ENCODE measurements at places on chromosomes 4 and X. TPM values are rescaled to one million over a fixed set of nuclear protein-coding genes. Genes with fewer than 3 reads are reported as not detected.
A peak's percentile ranks its signal among the peaks of the same experiment; 100 is the strongest.

GRCh38 chrX:110383414-110383813, 24.8 kb downstream of the RTL9 start:
- H3K27me3 ChIP-seq: no peaks in the 10 kb centered on the region
- H3K4me3 ChIP-seq: no peak overlapping the region
- no peaks in the 10 kb centered on the region for H3K36me3 ChIP-seq

GRCh38 chrX:115712484-115712883, 151.5 kb downstream of the PLS3 start:
- H3K36me3 ChIP-seq: no peaks in the 10 kb centered on the region
- H3K4me3 ChIP-seq: no peak overlapping the region
- DNase-seq: no peak
- H3K27me3 ChIP-seq: no peaks in the 10 kb centered on the region
- H3K4me1 ChIP-seq: no peaks in the 10 kb centered on the region

DNA sequence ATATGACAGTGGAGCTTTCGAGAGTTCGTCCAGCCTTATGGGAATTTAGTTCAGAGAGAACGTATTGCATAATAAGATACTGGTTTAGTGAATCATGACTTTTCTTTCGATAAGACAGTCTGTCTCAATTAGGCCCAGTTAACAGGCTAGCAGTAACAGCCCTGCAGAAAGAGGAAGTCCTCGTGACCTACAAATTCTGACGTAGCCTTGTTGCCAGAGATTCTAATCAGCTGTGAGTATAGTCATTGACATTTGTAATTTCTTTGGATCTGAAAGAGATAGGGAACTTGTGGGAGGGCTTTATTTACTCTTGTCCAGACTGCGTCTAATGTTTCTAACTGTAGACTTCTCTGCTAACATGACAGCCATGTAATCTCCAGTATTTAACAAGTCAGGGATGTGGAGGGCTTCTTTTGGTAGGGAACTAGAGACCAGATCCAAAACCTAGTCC, 15.8 kb downstream of the ART3 start:
- H3K4me1 ChIP-seq: no peaks in the 10 kb centered on the region
- DNase-seq: peak; percentile 6
- no peaks in the 10 kb centered on the region for H3K36me3 ChIP-seq
- H3K27ac ChIP-seq: no peak overlapping the region
- no peak overlapping the region for H3K4me3 ChIP-seq
- H3K27me3 ChIP-seq: no peaks in the 10 kb centered on the region

- H3K4me3 ChIP-seq: no peak overlapping the region
- H3K4me1 ChIP-seq: no peaks in the 10 kb centered on the region
- no peak for DNase-seq
- no peak overlapping the region for H3K27ac ChIP-seq
These were observed 437.6 kb upstream of the AGA start for GRCh38 chr4:177879851-177880250.

- DNase-seq: no peak
- no peak overlapping the region for H3K27ac ChIP-seq
- H3K4me3 ChIP-seq: peak overlapping the region; percentile 81
- H3K36me3 ChIP-seq: no peaks in the 10 kb centered on the region
- H3K4me1 ChIP-seq: peaks cover 29% of the 10 kb centered on the region
These were observed 2.0 kb downstream of the TMEM165 start for GRCh38 chr4:55397520-55398321.

DNA sequence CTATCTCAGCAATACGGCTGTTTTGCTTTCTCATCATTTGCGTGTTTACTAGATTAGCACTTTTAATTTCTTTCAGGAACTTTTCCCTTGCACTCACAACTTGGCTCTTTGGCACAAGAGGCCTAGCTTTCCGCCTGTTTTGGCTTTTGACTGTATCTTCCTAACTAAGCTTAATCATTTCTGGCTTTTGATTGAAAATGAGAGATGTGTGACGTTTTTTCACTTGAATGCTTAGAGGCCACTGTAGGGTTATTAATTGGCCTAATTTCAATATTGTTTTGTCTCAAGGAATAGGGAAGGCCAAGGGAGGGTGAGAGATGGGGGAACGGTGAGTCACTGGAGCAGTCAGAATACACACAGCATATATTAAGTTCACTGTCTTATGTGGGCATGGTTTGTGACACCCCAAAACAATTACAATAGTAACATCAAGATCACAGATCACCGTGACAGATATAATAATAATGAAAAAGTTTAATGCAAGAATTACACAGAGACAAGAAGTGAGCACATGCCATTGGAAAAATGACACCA, 27.3 kb downstream of the MND1 start:
- no peak overlapping the region for H3K27ac ChIP-seq
- H3K4me1 ChIP-seq: no peaks in the 10 kb centered on the region
- no peaks in the 10 kb centered on the region for H3K27me3 ChIP-seq
- no peak for DNase-seq

DNA sequence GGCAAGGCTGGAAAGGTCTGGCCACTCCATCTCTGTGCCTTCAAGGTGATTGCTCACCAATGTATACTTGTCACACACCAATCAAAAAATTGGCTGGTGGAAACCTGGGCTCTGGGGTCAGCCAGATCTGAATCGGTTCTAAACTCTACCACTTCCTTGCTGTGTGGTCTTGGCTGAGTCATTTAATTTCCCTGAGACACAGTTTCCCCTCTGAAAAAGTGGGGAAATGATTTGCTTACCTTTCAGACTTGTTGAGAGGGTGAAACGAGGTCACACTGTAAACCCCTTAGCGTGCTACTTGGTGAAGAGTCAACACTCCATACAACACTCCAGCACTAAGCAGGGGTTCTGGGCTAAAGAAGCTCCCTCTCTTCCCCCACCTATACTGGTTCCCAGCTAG, 252.3 kb upstream of the ZIC3 start:
- no peaks in the 10 kb centered on the region for H3K27me3 ChIP-seq
- DNase-seq: no peak
- H3K4me1 ChIP-seq: no peaks in the 10 kb centered on the region
- H3K36me3 ChIP-seq: no peaks in the 10 kb centered on the region
- H3K4me3 ChIP-seq: no peak overlapping the region

- H3K27me3 ChIP-seq: no peaks in the 10 kb centered on the region
- no peak for DNase-seq
- H3K4me3 ChIP-seq: no peak overlapping the region
- H3K27ac ChIP-seq: no peak overlapping the region
These were observed 37.2 kb upstream of the USP9X start for GRCh38 chrX:41047878-41048534.

GRCh38 chr4:17068392-17068791, 169.9 kb upstream of the LDB2 start:
- H3K36me3 ChIP-seq: no peaks in the 10 kb centered on the region
- no peak overlapping the region for H3K27ac ChIP-seq
- no peaks in the 10 kb centered on the region for H3K27me3 ChIP-seq
- no peak for DNase-seq
- no peak overlapping the region for H3K4me3 ChIP-seq

The SH3RF1 gene
- total RNA-seq: 0.29 TPM

The MSANTD1 gene
- total RNA-seq: 2.5 TPM

DNA sequence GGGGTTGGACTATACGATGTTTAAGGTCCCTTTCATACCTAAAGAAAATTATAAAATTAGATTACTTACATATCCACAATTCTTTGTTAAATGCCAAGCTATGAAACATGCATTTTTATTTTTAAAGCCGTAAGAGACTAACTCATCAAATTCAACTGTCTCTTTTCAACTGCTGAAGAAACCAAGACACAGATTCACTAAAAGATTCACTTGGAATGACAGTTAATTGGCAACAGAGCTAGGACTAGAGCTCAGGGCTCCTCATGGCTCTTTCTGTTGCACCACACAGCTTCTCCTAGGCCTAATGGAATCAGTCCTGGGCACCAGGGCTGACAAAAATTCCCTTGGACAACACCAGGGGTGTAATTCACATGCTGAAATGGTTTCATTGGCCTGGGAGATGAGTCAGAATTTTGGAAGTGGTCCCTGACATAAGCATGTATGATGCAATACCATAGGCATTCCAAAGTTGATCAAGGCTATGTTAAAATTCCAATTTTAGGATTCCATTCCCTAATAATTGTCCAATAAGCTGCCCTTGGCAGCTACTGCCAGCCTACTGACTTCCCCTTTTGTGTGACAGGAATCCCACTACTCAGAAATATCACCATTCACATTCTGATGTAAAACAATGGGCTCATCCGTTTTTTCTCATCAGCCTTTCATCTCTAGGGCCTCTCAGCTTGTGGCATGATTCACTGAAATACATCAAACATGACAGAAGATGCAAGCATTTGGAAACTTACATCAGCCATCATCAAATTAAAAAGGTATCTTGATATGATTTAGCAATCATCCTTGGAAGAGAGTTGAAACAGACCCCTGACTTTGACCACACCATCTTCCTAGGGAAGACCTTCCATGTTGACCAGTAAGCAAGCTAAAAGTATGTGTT, 54.2 kb downstream of the PLAC1 start:
- no peak overlapping the region for H3K4me3 ChIP-seq
- no peak overlapping the region for H3K27ac ChIP-seq
- no peaks in the 10 kb centered on the region for H3K4me1 ChIP-seq
- no peaks in the 10 kb centered on the region for H3K36me3 ChIP-seq

The GSX2 gene
- not detected for total RNA-seq

DNA sequence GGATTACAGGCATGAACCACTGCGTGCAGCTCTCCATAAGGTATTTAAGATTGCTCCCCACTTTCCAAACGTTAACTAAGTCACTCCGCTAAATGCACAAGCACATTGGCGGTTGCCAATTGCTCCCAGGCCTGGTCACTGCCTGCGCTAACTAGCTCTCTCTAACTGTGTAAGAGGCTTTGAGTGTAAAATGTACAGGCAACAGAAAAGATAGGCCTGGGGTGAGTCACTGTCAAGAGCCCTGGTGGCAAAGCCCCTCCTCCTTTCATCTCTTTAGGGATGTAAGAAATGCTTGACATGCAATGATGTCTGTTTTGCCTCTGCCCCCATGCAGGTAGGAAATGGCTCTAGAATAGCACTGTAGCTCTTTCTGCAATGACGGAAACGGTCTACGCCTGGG, 329.7 kb upstream of the GATB start:
- no peak overlapping the region for H3K4me3 ChIP-seq
- no peak for DNase-seq
- peaks cover 15% of the 10 kb centered on the region for H3K4me1 ChIP-seq
- H3K36me3 ChIP-seq: no peaks in the 10 kb centered on the region

GRCh38 chr4:72702948-72703347, 133.9 kb upstream of the ADAMTS3 start:
- no peaks in the 10 kb centered on the region for H3K4me1 ChIP-seq
- H3K27me3 ChIP-seq: peaks cover 6% of the 10 kb centered on the region
- H3K27ac ChIP-seq: no peak overlapping the region

The GRID2 gene
- total RNA-seq: not detected

DNA sequence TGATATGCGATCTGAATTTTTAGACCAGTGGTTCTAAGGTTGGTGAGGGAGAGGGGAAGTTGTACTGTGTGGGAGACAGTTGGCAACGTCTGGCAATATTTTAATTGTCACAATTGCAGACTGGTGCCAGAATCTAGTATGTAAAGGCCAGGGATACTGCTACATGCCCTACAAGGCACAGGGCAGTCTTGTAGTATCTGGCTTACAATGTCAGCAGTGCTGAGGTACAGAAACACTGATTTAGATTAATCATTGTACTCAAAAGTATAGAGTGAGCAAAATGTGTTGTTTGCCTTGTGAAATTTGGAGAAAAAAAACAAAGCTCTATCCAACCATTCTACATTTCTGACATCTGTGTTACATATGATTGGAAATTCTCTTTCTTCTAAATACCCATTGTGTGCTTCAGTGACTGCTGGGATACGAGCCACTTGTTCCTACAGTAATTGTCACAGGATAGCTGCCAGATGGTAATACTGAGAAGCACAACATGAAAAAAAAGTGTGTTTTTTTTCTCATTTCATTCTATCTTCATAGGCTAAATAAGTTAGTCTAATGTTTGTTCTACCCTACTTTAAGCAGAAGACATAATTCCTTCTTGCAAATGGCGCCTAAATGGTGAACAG, 526.7 kb upstream of the AGA start:
- no peak overlapping the region for H3K27ac ChIP-seq
- DNase-seq: no peak
- no peak overlapping the region for H3K4me3 ChIP-seq
- H3K36me3 ChIP-seq: no peaks in the 10 kb centered on the region

DNA sequence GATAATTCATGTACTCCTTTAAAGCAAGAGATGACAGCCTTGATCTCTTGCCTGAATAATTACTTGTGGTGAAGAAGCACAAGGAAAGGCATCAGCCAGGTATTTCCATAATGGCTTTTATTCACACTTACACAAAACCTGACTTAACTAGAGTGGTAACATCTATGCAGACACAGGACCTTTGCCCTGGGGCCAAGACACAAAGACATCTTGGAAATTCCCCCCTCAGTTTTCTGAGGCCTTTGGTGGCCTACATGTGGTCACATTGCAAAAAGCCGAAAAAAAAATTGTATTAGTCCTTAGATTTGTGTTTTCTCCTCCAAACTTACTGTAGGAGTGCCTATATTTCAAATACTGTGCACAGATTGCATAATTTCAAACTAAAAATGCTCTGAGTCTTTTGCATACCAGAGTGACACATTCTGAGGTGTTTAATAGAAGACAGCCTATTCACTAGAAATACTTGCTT, 172.4 kb downstream of the PDGFC start:
- no peaks in the 10 kb centered on the region for H3K27me3 ChIP-seq
- no peak overlapping the region for H3K4me3 ChIP-seq
- DNase-seq: no peak
- H3K36me3 ChIP-seq: no peaks in the 10 kb centered on the region
- H3K4me1 ChIP-seq: no peaks in the 10 kb centered on the region

DNA sequence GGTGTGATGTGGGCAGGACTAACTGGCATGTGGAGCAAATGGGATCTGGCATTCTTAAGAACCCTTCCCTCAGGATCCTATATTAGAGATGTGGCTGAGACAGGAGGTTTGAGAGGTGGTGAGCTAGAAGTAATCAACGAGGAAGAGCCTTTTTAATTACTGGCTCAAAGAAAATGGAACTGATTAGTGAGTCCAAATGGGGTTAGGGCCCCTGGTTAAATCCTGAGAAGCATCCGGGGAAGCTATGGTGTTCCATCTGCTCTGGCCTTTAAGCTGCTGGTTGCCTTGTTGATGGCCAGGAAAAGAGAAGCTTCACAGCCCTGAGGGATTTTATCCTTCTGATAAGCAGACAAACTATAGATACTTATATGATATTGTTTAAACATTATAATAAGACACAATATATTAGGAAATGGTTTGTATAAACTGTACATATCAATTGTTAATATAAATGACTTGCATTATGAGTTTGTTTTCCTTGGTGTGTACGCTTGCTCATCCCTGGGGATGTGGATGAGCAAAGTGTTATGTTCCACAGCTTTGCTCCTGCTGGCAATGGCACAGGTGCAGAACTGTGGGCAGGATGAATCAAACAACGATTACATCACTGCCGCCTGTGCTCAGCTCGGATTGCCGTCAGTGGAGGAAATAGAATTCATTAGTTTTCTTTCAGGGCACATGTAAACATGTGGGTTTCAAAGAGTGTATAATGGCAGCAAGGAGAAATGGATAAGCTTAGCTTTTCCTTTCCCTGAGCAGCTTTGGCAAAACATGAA, 328.6 kb upstream of the ARX start:
- H3K4me3 ChIP-seq: no peak overlapping the region
- H3K36me3 ChIP-seq: no peaks in the 10 kb centered on the region
- DNase-seq: no peak
- no peaks in the 10 kb centered on the region for H3K4me1 ChIP-seq
- H3K27me3 ChIP-seq: no peaks in the 10 kb centered on the region
